Right atrium auricular region (tissue), 2 donors: ENCODE measurements at places on chromosomes 16 and 17.
A peak's percentile ranks its signal among the peaks of the same experiment; 100 is the strongest.

- no peak for DNase-seq
Observed at GRCh38 chr16:63372815-63373214, 1336.6 kb upstream of the CDH8 start.

GRCh38 chr17:75758131-75758905, 6.7 kb downstream of the GALK1 start:
- DNase-seq, result no peak

GRCh38 chr16:82302042-82302727, 132.2 kb upstream of the MPHOSPH6 start:
- DNase-seq, result no peak

DNA sequence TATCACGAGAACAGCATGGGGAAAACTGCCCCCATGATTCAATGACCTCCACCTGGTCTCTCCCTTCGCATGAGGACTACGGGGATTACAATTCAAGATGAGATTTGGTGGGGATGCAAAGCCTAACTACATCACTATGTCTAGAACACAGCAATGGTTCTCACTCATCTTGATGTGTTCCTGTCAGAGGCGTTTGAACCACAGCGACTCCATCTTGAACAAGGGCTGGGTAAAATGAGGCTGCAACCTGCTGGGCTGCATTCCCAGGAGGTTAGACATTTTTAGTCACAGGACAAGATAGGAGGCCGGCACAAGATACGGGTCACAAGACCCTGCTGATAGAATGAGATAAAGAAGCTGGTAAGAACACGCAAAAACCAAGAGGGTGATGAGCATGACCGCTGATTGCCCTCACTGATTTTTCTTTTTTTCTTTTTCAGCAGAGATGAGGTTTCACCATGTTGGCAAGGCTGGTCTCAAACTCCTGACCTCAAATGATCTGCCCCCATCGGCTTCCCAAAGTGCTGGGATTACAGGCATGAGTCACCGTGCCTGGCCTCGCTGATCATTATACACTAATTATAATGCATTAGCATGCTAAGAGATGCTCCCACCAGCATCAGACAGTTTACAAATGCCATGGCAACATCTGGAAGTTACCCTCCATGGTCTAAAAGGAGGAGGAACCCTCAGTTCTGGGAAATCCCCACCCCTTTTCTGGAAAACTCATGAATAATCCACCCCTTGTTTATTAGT, 3.0 kb upstream of the PPY start:
- no peak for DNase-seq

- DNase-seq, result peak; percentile 92
Observed at GRCh38 chr17:78883533-78884131, 19.4 kb downstream of the CEP295NL start.

GRCh38 chr17:77735081-77735565, 223.4 kb upstream of the TNRC6C start:
- DNase-seq, result peak; percentile 58

DNA sequence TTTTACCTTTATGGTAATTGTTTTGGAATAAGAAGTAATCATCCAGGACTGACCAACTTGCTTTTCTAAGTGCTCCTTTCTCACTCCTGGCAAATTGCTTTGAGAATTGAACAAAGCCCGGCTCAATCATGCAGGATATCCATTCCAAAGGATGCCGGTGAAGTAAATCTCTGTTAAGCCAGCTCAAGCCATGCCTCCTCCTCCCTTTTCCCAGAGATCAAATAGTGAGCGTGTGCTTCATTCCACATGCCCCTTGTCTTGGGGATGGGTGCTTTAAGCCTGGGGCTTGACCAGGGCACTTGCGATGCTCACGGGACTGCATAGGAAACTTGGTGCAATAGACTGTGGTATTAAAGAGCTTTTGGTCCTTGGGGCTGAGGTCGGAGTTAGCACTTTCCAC, 90.7 kb downstream of the UTP18 start:
- no peak for DNase-seq

GRCh38 chr17:16875662-16876061, 96.3 kb downstream of the TNFRSF13B start:
- no peak for DNase-seq

GRCh38 chr17:73140566-73140965, 24.2 kb upstream of the SSTR2 start:
- no peak for DNase-seq

- no peak for DNase-seq
Observed at GRCh38 chr16:73000907-73001521, 46.9 kb downstream of the ZFHX3 start.

GRCh38 chr16:57061084-57061905, 31.1 kb upstream of the CPNE2 start:
- peak; percentile 89 for DNase-seq
